Airway epithelial cell (primary cell): ENCODE measurements at places on chromosomes 7 and 10. TPM values are rescaled to one million over a fixed set of nuclear protein-coding genes. Genes with fewer than 3 reads are reported as not detected.

Gene DEPP1
- total RNA-seq = 0.70 and 2.6 TPM in 2 replicates

Gene FBXO24
- total RNA-seq = 0.21 and 0.28 TPM in 2 replicates

Gene PPA1
- 212 and 230 TPM in 2 replicates for total RNA-seq

Gene CPN1
- total RNA-seq = not detected in 2 replicates

Gene C10orf53
- not detected in 2 replicates for total RNA-seq

Gene H2BK1
- total RNA-seq = not detected in 2 replicates

Gene TCF7L2
- total RNA-seq = 4.7 and 7.7 TPM in 2 replicates

Gene PDK4
- total RNA-seq = 0.19 and 0.85 TPM in 2 replicates

Gene AKR1B15
- total RNA-seq = 0.21 TPM in 1 of 2 replicates, not detected in the other

Gene CHST3
- total RNA-seq = 19.8 and 22.4 TPM in 2 replicates
